Activated T-cell treated with anti-CD3 and anti-CD28 coated beads, Interleukin-2, amount 50 U/mL, for 4 hours (primary cell): ENCODE measurements at places on chromosomes 1 and 21. TPM values are rescaled to one million over a fixed set of nuclear protein-coding genes. Genes with fewer than 3 reads are reported as not detected.

- no peak for DNase-seq
Measured at GRCh38 chr21:32572574-32573420, 12.5 kb downstream of the TCP10L start.

GJB4 gene
- total RNA-seq = not detected

DNA sequence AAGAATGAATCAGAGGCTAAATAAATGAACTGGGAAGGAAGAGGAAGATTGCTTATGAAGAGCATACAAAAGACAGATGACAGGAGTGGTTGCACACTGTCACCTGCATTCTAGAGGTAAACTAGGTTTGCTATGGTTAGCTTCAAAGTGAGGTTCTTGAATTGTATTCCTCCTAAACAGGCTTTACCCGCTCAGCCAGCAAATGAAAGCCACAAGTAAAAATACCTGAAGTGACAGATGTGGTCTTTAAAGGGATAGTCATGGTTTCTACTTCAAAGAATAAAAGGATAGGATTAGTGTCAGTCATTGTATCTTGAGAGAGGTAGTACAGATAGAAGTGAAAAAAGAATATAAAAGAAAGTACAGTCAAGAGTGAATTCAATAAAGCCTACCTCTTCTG is 32.4 kb upstream of the PRDX6 start:
- no peak for DNase-seq

DNA sequence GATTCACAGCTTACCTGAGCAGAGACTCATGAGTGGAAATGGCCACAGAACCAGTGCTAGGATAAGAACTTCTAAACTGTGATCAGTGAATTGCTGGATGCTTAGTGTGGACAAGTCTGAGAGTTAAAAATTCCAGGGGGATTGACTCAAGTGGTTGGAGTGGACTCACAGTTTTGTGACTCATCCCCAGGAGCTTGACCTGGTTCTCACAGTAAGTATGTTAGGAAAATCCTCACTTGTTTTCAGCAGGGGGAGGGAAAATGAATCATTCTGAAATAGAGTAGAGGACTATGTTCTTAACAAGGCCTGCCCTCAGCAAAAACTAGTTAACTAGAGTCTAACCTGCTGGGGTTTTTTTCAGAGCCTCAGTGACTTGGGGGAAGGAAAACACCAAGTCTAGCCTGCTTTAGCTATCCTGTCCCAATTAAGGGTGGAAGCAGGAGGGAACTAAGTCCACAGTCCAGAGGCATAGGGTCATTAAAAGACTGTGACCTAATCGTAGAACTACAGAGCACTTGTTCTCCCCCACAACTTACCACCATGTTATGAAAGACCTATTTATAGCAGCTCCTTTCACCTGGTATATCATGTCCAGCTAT is 6.1 kb upstream of the CDC73 start:
- no peak for DNase-seq

OR2L5 gene
- not detected for total RNA-seq

GRCh38 chr1:19317126-19317910 is 5.2 kb downstream of the SLC66A1 start:
- no peak for DNase-seq
